Cerebellar nuclear complex (tissue), 1 donor: ENCODE measurements at places on chromosomes 16 and 17.

GRCh38 chr17:4407216-4407615 is 26.5 kb upstream of the SPNS3 start:
- no peak for DNase-seq

DNA sequence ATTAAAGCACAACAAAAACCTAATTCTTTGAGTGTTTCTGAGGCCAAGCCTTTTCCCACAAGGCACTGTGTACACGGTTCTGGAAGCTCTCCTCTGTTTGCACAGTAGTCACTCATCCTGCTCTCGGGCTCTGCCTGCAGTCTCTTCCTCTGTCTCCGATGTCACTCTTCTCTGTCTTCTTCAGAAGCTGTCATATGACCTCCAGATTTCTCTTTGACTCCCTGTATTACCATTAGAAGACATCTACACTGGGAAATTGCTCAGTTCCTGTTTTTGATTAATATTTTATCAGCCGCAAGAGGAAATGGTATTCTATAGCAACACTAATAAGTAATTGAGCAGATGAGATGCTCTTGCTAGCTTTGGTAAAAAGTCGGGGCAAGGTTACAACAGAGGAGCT is 422.9 kb downstream of the WWOX start:
- no peak for DNase-seq

DNA sequence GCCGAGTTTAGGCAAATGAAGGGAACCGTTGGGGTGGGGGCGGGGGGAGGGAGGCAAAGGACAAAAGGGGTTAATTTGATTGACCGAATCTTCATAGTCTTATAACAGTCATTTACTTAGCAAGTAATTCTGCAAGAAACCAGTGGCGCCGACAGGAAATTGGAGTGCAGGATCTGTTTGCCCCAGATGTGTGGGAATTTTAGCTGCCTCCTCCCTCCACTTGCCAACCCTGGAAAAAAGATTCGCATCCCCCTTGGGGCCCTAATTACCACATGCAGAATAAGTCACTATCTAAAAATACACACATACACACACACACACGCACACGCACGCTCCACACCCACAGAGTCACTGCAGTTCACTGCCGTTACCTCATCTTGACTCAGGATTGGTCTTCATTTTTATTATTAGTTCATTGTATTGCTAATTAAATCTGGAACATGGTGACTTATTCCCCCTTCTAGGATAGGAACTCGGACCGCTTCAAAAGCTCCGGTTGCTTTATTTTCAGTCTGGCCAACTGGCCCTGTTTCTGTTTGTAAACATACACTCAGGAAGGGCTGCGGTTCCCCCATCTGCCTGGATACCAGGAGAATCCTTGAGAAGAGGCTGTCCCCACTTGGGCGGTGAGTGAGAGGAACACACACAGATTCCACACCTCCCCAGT is 241.6 kb upstream of the SALL1 start:
- no peak for DNase-seq

DNA sequence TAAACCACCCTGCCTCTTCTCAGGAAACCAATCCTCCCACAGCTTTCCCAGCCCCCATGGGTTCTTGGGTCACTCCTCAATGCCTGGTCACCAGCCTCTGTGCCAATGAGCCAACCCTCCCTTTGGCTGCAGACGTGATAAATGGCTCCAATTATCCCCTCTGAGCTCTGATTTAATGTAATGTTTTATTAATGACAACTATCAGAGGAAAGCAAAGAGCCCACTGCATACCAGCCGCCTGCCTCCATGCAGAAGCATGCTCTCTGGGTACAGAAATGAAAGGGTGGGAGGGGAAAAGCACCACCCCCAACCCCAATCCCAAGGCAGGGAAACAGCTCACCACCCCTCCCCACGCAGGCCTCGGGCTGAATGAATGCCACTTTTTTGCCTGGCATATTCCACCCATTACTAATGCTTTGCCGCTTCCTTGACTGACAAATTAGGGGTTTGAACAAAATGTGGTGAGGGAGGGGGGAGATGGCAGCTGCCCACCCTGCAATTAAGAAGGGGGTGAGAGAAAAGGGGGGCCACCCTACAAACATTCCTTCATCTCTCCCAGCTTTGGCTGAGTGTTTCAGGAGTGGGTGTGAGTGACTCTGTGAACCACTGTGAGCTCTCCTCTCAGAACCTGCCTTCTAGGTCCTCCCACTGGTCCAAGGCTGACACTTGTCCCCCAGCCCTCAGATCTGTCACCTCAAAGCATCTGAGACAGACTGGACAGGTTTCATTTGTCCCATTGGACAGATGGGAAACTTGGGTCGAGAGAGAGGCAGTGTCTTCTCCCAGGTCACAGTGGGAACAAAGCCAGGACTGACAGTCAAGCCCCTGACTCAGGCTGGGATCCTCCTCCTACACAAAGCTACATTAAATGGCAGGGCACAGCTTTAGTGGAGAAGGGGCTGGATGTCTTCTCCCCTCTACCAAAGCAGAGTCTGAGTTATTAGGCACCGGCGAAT is 161.5 kb downstream of the TMEM132E start:
- DNase-seq, result no peak

- no peak for DNase-seq
Measured at GRCh38 chr16:85869785-85870558, 29.0 kb upstream of the IRF8 start.

- DNase-seq, result no peak
Measured at GRCh38 chr17:17559164-17559563, 32.3 kb downstream of the PEMT start.

GRCh38 chr16:80527297-80527696 is 13.5 kb upstream of the DYNLRB2 start:
- no peak for DNase-seq

DNA sequence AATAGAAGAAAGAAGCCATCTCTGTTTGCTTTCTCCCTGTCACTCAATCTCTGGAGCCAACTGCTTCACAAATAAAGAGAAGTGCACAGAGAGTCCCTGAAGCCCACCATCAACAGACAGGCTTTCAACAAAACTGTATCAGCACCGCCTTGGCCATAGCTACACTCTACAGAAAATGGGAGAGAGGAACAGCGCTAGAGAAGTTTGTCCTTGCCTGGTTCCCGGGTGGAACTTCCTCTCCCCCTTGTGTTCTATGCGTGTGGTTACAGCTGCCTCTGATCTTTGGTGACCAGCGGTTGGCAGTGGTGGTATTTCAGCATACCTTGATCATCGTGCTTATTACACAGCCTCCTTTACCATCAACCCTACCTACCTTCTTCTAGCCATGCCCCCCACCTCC is 91.4 kb upstream of the CCL2 start:
- no peak for DNase-seq

DNA sequence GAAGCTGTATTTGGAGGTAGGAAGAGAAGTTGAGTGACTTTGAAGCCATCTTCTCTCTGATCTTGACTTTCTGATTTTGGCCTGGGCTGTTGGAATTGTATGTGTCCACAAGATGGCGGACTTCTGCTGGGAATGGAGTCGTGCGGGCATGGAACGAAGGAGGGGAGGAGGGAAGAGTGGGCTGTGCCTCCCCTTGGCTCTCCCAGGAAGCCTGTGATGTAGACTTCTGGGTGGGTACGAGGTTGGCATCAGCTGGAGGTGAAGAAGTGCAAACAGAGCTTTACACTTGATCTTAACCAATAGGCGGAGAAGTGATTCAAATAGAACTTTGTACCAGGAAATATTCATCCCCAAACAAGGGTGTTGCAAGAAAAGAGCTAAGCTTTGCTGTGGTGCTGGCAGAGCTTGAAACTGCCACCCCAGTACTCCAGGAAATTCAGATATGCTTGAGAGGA is 7.4 kb upstream of the TMEM220 start:
- no peak for DNase-seq
